Hair follicle dermal papilla cell (primary cell): ENCODE measurements at places on chromosomes 16 and 17. TPM values are rescaled to one million over a fixed set of nuclear protein-coding genes. Genes with fewer than 3 reads are reported as not detected.

Gene CMC2
- 19.1 and 22.3 TPM in 2 replicates for total RNA-seq

Gene UTS2R
- 0.32 TPM in 1 of 2 replicates, not detected in the other for total RNA-seq

Gene MFSD6L
- not detected in 2 replicates for total RNA-seq

Gene CHRNE
- 4.7 and 5.8 TPM in 2 replicates for total RNA-seq

Gene PMP22
- total RNA-seq = 140 and 179 TPM in 2 replicates

Gene TK1
- 28.9 and 75.0 TPM in 2 replicates for total RNA-seq

Gene TAOK2
- 61.0 and 61.7 TPM in 2 replicates for total RNA-seq

Gene RNF112
- 4.0 and 9.1 TPM in 2 replicates for total RNA-seq

Gene MEIOB
- 0.61 and 1.1 TPM in 2 replicates for total RNA-seq

Gene RHBDF1
- total RNA-seq = 42.4 and 44.0 TPM in 2 replicates

Gene PERCC1
- total RNA-seq = not detected in 2 replicates

Gene CLEC19A
- total RNA-seq = not detected in 2 replicates

Gene ZNF276
- total RNA-seq = 13.8 and 18.5 TPM in 2 replicates

Gene RNF43
- total RNA-seq = 0.12 and 0.32 TPM in 2 replicates

Gene BAIAP3
- 0.97 TPM in 2 replicates for total RNA-seq

Gene PRSS33
- total RNA-seq = not detected in 2 replicates

Gene FAM20A
- 6.7 and 8.1 TPM in 2 replicates for total RNA-seq

Gene SPATA22
- total RNA-seq = 0.49 and 0.85 TPM in 2 replicates
